GM13976 (cell line): ENCODE measurements at places on chromosomes 7 and 10.

- DNase-seq, result no peak
These were observed 2.5 kb downstream of the MTPAP start for GRCh38 chr10:30346615-30347014.

DNA sequence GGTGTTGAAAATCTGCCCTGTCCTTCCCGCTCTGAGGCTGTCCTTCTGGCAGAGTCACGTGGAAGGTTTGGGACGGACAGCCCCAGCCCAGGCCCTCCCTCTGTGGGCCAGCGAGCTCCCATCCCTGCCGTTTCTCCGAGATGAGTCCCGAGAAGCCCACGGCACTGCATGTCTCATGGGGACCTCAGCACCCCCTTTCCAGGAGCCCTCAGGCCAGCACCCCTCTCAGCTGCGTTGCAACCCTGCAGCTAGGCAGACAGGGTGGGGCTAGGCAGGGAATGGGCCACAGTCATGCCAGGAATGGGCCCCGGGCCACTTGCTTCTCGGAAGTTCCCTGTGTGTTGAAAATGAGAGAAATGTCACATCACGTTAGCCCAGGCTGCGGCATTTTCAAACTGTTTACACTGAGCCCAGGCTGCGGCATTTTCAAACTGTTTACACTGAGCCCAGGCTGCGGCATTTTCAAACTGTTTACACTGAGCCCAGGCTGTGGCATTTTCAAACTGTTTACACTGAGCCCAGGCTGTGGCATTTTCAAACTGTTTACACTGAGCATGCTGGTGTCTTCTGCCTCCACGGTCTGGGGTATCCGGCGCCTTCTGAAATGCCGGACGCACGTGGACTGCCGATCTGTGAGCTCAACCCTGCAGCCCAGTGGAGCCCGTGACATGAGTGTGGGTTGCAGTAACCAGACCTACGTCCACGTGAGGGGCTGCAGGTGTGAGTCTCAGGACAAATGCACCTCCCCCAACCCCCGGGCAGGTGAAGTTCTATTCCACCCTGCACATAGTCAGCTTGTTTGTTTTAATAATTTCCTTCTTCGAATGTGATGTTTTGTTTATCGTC lies 42.6 kb downstream of the FAM20C start:
- no peak for DNase-seq

DNA sequence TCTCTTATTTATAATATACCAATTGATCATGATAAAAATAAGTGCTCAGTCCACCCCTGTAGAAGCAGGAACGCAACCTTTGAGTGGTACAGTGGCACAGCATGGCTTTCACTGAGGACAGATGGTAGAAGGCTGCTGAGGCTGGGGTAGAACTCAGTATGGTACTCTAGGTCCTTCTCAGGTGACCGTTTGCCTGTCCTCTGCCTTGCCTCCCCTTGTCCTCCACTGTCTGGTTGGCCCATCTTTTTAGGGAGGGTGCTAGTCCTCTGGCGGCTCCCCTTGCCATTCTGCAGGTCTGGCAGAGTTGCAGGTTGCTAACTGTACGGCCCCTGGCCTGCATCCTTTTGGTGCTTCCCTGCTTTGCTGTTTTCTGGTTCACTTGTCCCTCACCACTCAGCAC lies 27.3 kb downstream of the SLC18A2 start:
- no peak for DNase-seq

DNA sequence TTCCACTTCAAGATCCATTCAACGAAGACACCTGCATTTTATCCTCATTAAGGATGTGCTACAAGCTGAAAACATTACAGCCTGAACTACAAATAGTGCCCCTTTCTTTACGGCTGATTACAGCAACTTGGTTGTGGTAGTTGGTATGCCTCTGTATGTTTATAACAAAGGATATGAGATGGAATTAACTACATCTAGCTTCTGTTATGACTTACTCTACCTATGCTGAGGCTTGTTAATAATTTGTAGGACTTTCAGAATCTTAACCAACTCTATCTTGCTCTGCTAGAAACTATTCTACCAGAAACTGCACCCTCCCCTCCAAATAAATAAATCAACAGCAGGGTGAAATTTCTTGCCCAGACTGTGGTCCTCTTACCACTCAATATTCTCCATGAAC lies 448.1 kb downstream of the GRM8 start:
- DNase-seq, result no peak

DNA sequence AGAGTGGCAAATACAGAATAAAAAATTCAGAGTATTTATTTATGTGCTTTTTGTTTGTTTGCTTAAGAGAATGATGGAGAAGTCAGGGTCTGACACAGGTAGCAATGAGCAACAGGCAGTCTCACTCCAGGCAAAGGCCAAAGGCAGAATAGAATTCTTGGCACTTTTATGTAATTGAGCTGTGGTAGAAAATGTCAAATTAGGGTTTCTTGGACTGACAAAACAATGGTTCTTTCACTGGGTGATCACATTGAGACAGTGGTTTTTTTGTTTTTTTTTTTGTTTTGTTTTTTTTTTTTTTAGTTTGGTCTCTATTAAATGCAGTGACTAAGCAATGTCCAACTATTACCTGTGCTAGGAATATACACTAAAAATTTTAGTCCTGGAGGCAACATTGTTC lies 27.4 kb downstream of the POM121L12 start:
- no peak for DNase-seq

GRCh38 chr10:14707481-14707880 lies 67.2 kb downstream of the FAM107B start:
- DNase-seq, result no peak

- DNase-seq, result no peak
These were observed 108.4 kb downstream of the LYZL1 start for GRCh38 chr10:29397221-29397620.
